Activated T-cell treated with anti-CD3 and anti-CD28 coated beads for 48 hours (primary cell): ENCODE measurements at places on chromosomes 3 and 15.

DNA sequence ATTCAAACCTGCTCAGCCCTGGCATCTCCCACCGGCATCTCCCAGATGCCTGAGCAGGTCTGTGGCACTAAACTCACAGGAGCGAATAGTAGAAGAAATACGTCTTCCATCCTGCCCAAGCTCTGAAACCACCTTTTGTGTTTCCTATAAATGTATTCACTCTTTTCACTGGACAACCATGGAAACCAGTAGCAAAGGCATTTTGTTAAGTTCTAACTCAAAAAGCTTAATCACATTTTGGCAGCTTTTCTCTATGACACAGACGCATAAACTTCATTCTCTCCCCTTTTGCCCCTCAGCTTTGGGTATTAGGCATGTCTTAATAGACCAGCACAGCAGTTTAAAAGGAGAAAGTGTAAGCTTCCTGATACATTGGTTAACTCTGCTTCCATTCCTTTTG, 24.5 kb upstream of the ARNT2 start:
- DNase-seq: no peak

GRCh38 chr3:43855674-43856299, 165.0 kb downstream of the ABHD5 start:
- peak; percentile 6 for DNase-seq

GRCh38 chr15:89630974-89631901, 24.0 kb downstream of the KIF7 start:
- DNase-seq: no peak

- peak; percentile 2 for DNase-seq
These were observed 365.6 kb downstream of the MAGI1 start for GRCh38 chr3:65672871-65673815.

DNA sequence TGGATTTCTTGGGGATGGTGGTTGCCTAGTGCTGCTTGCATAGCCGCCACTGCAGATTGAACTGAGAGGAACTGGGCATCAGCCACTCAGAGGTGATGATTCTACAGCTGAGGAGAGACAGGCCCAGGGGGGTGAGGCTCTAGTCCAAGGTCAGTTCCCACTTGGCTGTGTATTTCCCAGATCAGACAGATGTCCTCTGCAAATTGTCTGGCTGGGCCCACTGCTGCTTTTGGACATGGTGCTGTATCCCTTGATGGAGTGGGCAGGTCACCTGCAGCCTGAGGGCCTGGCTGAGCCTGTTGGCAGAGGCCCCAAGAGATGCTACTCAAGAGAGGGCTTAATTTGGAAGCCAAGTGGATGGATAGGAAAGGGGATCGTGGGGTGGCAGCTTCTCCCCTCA, 124.5 kb upstream of the CTDSPL start:
- no peak for DNase-seq

GRCh38 chr3:45889337-45889736, 3.0 kb downstream of the CCR9 start:
- no peak for DNase-seq

DNA sequence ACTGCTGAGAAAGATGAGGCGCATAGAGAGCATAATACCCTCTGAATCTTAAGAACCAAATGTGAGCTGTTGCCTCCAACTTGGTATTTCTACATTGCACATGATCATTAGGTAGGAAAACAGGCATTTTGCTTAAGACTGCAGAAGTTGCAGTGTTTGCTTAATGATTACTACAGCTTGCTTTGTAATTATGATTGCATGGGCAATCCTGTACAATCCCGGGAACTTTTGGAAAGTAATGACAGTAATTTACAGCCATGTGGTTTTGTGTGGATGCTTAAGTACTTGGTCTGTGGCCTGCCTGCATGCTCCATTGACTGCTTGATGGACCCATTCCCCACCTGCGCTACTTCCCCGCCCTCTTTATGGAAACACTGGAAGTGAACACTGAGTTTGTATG, 301.1 kb downstream of the DIPK2A start:
- DNase-seq: no peak

DNA sequence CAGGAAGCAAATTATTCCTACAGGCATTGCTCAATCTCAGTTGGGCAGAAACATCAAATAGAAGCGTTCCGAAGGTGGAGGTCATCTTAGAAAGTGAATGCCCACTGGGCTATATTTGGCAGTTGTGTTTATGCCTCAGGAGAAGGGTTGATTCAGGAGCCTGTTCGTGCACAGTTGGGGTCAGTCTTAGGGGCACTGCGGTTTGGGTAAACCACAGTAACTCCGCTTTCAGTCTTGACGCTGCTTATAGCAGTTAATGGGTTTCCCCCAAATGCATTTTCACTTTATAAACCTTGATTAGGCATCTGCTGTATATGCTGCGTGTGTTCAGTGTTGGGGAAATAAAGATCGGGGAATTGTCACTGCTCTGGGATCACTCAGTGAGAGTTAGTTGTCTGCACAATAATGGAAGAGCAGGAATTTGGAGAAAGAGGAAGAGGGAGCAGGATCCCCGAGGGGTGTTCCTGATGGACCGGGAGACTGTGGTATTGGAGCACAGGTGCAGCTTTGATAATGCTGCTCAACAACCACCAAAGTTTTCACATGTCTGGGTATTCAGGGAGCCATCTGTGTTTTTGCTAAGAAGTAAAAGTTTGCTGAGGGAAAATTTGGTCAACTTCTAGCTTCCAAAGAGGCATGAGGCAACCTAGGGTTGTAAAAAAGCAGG, 124.3 kb upstream of the EIF1B start:
- no peak for DNase-seq

GRCh38 chr3:57745101-57745500, 11.0 kb upstream of the SLMAP start:
- DNase-seq: no peak

- no peak for DNase-seq
These were observed 19.1 kb upstream of the GOLGA8A start for GRCh38 chr15:34456658-34457057.

DNA sequence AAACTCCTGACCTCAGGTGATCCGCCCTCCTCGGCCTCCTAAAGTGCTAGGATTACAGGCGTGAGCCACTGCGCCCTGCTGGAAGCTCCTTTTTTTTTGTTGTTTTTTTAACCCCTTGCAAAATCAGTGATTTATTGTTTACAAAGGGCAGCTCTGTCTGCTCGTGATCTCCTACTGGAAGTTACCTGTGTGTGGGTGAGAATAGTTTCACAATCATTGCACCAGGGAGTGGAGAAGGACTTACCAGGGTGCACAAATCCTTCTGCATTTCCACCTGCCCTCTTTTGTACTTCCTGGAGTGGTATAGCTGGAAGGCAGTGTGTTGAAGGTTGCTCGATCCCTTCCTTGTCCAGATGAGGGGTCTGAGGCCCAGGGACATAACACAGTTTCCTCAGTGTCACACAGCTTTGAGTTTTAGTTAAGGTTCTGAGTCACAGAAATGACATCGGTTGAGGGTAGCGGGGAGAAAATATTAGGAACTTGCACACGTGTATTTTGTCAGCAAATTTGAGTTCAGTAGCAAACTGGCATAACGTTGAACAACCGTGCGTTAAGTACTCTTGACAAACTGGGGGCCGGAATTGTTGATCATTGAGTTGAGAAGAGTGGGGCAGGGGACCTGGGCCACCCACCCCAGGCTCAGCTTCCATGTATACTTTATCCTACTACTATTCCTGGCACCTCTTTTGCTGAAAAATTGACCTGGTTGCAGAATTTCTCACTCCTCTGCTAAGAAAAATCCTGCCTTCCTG, 11.3 kb upstream of the TRAK1 start:
- DNase-seq: no peak
